ENCODE measurements at places on chromosomes 5 and 9.
A peak's percentile ranks its signal among the peaks of the same experiment; 100 is the strongest.

DNA sequence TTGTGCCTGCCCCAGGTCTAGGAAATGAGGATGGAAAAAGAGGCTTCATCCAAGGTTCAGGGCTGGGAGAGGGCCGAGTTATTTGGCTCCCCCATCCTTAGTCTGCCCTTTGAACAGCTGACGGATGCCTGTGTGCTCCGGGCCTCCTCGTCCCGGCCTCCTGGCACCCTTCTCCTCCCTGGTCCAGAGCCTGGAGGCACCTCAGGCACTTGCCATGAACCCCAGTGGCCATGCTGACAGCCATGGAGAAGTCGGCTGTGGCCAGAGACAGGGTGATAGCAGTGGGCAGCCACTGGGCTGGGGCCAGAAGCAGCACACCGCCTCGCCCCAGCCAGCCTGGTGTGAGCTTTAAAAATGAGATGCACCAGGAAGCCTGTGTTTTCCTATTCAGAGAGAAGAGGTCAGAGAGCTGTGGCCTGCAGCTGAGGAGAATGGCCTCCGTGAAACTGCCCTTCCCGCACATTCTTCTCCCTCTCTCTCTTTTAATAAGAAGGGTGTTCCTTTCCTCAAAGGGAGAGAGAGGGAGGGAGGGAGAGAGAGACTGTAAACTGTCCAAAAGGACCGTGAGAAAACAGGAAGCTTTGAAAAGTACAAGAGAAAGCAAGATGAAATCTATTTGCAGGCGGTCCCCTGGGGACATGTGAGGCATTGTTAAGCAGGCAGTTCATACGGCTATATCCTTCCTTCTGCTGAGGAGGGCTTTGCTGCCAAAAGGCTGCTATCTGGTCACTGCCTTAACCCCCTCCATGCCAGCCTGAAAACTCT is 55.3 kb downstream of the ZNF366 start:
- peak; percentile 70 for DNase-seq

- no peak for DNase-seq
Observed at GRCh38 chr5:53934151-53934820, 373.8 kb downstream of the NDUFS4 start.

GRCh38 chr5:168908207-168908606 is 329.0 kb upstream of the PANK3 start:
- DNase-seq: no peak

- no peak for DNase-seq
Observed at GRCh38 chr5:169343766-169344165, 42.8 kb upstream of the SLIT3 start.

GRCh38 chr5:124889850-124890249 is 143.4 kb upstream of the ZNF608 start:
- DNase-seq: no peak

GRCh38 chr5:180974612-180975315 is 13.9 kb upstream of the BTNL3 start:
- DNase-seq: no peak

- DNase-seq: no peak
Observed at GRCh38 chr9:134688231-134688630, 46.6 kb downstream of the COL5A1 start.

GRCh38 chr9:79301551-79302391 is 270.0 kb upstream of the TLE4 start:
- DNase-seq: no peak

DNA sequence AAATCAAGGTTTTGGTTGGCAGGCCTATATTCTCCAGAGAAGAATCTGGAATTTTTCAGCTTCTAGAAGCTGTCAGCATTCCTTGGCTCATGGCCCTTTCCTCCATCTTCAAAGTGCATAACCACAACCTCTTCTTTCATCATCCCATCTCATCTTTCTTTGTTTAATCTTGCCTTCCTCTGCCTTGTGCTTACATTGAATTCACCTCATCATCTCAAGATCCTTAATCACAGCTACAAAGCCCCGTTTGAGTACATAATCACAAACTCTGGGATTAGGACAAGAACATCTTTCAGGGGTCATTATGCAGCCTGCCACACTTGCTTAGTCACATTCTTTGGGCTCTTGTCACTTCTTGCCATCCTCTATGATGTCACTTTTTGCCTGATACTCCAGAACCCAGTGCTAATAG is 130.3 kb downstream of the FOXD1 start:
- no peak for DNase-seq

DNA sequence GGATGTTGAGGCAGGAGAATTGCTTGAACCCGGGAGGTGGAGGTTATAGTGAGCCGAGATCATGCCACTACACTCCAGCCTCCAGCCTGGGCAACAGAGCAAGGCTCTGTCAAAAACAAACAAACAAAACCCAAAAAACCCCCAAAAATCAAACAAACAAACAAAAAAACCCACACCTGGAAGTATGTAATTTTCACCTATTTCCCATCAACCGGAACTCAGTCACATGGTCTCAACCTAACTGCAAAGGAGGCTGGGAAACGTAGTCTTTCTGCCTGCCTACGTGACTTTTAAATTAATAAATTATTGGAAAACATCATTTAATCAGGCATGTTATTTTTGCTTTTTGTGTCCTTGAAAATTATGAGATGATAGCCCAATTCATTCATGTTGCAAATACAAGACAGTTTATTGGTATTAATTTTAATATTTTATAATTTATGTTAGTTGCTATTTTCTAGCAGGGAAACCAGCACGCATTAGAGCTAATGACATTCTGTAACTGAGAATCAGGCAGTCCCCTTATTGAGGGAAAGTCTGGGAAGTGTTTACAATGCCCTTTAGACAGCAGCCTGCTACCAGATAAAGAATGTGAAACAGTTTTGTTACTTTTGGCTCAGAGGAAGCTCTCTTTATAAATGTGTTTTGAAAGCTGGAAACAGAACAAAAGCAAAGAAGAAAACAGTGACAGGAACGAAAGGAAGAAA is 110.3 kb downstream of the NXNL2 start:
- DNase-seq: no peak

GRCh38 chr5:163350083-163350482 is 87.3 kb upstream of the CCNG1 start:
- no peak for DNase-seq

- no peak for DNase-seq
Observed at GRCh38 chr5:147170603-147171002, 64.2 kb upstream of the STK32A start.

DNA sequence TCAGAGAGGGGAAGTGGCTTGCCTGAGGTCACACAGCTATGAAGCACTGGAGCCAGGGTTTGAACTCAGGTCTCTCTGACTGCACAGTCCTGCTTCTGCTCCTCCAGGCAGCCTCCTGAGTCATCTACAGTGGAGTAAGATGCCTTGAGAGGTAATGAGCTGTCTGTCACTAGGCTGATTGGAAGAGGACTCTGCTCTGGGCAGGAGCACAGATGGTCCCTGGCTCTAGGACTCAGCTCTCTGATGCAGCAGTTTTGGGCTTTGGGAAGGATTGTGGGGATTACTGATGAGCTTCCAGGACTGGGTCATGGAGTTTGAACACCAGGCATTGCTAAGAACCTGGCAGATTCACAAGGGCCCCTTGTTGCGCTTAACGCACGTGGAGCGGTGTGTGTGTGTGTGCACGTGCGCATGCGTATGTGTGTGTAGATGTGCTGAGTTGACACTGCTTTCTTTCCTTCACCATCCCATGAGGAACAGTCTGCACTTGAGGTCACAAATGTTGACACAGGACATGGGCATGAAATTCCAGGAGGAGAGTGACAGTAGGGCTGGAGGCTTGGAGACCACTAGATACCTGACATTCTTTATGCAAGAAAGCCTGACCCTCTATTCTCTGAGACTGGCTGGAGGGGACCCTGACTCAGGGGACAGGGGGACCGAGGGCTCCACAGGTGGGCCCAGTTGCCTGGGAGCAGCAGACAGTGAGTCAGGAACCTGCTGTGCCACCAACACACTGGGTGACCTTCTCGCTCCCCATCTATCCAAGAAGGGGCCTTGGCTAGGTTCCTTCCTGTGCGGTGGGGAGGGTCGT is 170.5 kb downstream of the RGS3 start:
- DNase-seq: no peak
